A673 (cell line): ENCODE measurements at places on chromosomes 4 and X.

GRCh38 chrX:44996277-44996676 lies 123.3 kb downstream of the KDM6A start:
- H3K27ac ChIP-seq, result no peak overlapping the region
- H3K27me3 ChIP-seq, result no peaks in the 10 kb centered on the region
- DNase-seq, result no peak
- no peaks in the 10 kb centered on the region for H3K36me3 ChIP-seq

DNA sequence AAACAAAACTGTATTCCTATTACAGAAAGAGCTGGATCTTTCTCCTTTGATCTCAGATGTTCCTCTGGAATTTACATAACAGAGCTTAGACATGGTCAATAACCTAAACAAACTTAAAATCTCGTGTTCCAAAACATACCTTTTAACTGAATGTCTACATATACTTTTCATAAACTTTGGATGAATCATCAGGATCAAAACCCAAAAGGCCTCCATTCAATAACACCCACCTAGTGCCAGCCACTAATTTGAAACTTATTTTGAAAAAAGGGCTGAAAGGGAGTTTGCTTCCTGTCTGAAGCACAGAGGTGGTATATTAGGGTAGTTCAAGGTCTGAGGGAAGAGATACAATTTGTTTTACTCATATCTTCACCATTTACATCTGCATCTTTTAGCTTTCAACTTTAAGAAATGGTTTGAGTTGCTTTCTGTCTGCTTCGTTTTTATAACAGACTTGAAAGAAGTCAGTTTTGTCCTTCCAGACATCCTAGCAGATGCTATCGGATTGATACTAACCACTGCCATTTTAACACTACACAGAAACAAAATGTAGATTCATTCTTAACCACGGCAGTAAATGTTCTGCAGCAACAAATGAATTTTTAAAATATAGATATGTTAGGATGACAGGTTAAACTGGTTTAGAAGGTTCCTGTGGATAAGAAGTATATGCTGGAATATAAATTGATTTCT lies 242.8 kb upstream of the DKK2 start:
- H3K27ac ChIP-seq, result no peak overlapping the region
- no peak overlapping the region for H3K4me3 ChIP-seq
- no peaks in the 10 kb centered on the region for H3K27me3 ChIP-seq
- DNase-seq, result no peak
- H3K4me1 ChIP-seq, result peaks cover 20% of the 10 kb centered on the region

GRCh38 chr4:167230744-167231143 lies 3.5 kb downstream of the SPOCK3 start:
- peaks cover 53% of the 10 kb centered on the region for H3K27me3 ChIP-seq
- H3K4me3 ChIP-seq, result no peak overlapping the region
- H3K36me3 ChIP-seq, result no peaks in the 10 kb centered on the region

DNA sequence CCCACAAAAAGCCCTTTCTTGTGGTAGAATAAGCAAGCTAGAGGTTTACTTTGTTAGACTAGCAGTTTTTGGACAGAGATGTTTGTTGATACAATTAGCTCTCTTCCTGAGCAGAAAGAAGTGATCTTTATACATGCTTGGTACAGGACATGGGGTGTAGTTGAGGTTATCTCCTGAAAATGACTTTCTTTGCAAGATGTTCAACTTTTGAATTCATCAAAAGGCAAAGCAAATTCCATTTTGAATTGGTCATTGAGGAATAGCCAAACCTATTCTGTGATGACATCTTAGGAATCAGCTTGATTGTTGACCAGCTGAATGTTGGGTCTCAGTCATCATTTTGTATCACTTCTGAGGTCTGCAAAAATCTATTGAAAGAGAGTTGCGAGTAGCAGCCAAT lies 3.8 kb downstream of the CPE start:
- H3K4me3 ChIP-seq, result no peak overlapping the region
- no peak overlapping the region for H3K27ac ChIP-seq
- H3K4me1 ChIP-seq, result peaks cover 34% of the 10 kb centered on the region
- no peaks in the 10 kb centered on the region for H3K27me3 ChIP-seq
- H3K36me3 ChIP-seq, result no peaks in the 10 kb centered on the region

- DNase-seq, result no peak
- no peaks in the 10 kb centered on the region for H3K4me1 ChIP-seq
- no peak overlapping the region for H3K4me3 ChIP-seq
- H3K27ac ChIP-seq, result no peak overlapping the region
- H3K36me3 ChIP-seq, result no peaks in the 10 kb centered on the region
These were observed 26.4 kb downstream of the GPM6B start for GRCh38 chrX:13790206-13791131.

DNA sequence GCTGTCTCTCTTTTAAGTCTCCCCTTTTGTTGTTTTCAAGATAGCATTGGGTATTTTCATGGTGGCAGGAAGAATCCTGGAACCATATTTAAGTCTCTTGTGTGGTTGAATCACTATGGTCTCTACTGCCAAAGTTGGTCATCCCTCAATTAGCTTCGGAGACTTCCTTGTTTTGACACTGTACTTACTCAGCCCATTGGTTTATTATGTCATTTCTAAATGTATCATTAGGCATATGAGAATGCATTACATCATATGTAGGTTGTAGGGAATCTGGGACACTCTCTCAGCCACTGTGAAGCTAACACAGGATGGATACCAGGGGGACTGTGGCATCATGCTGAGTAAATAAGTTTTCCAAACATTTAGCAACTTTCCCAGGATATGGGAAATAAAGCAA lies 211.8 kb downstream of the DTHD1 start:
- H3K27me3 ChIP-seq, result no peaks in the 10 kb centered on the region
- H3K36me3 ChIP-seq, result no peaks in the 10 kb centered on the region
- no peak overlapping the region for H3K4me3 ChIP-seq
- no peak overlapping the region for H3K27ac ChIP-seq

- DNase-seq, result no peak
- no peaks in the 10 kb centered on the region for H3K27me3 ChIP-seq
- peaks cover 5% of the 10 kb centered on the region for H3K4me1 ChIP-seq
These were observed 23.5 kb upstream of the PAPSS1 start for GRCh38 chr4:107743532-107743931.

- no peaks in the 10 kb centered on the region for H3K27me3 ChIP-seq
- H3K4me3 ChIP-seq, result no peak overlapping the region
- H3K4me1 ChIP-seq, result no peaks in the 10 kb centered on the region
- peak; percentile 52 for DNase-seq
These were observed 17.4 kb downstream of the QDPR start for GRCh38 chr4:17494258-17495190.

GRCh38 chr4:147587041-147587440 lies 30.2 kb upstream of the TMEM184C start:
- no peak overlapping the region for H3K4me3 ChIP-seq
- H3K27me3 ChIP-seq, result no peaks in the 10 kb centered on the region
- peaks cover 10% of the 10 kb centered on the region for H3K4me1 ChIP-seq
- no peaks in the 10 kb centered on the region for H3K36me3 ChIP-seq
- H3K27ac ChIP-seq, result no peak overlapping the region

GRCh38 chrX:40153345-40154249 lies 55.8 kb upstream of the BCOR start:
- no peaks in the 10 kb centered on the region for H3K36me3 ChIP-seq
- DNase-seq, result peak; percentile 70

- no peaks in the 10 kb centered on the region for H3K4me1 ChIP-seq
- H3K36me3 ChIP-seq, result no peaks in the 10 kb centered on the region
- no peak overlapping the region for H3K27ac ChIP-seq
- H3K27me3 ChIP-seq, result no peaks in the 10 kb centered on the region
- no peak for DNase-seq
- H3K4me3 ChIP-seq, result no peak overlapping the region
These were observed 102.3 kb upstream of the NAP1L5 start for GRCh38 chr4:88799900-88800299.

GRCh38 chr4:165124488-165124887 lies 11.8 kb upstream of the TMEM192 start:
- no peak for DNase-seq
- no peak overlapping the region for H3K27ac ChIP-seq
- no peaks in the 10 kb centered on the region for H3K36me3 ChIP-seq
- H3K4me1 ChIP-seq, result no peaks in the 10 kb centered on the region

GRCh38 chrX:93120805-93121204 lies 552.6 kb downstream of the NAP1L3 start:
- H3K27ac ChIP-seq, result no peak overlapping the region
- no peaks in the 10 kb centered on the region for H3K4me1 ChIP-seq
- H3K27me3 ChIP-seq, result no peaks in the 10 kb centered on the region
- DNase-seq, result no peak
- H3K36me3 ChIP-seq, result no peaks in the 10 kb centered on the region

DNA sequence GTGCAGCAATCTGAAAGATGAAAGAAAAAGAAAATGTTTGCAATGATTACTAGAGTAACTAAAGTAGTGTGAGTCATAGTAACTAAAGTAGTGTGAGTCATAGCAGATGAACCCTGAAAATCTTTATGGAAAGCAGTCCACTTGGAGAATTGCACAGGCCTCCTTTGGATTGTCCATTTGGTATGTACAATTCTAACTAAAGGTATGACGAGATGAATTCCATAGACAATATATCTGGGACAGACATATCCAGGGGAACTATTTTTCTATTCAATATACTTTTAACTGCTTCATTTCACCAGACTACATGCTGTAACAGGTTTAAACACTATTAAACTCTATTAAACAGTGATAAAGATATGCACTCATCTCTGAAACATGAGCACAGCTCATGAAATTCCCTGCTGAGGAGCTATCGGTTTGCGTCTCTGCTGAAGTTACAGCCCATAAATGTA lies 798.7 kb downstream of the PCDH7 start:
- peaks cover 6% of the 10 kb centered on the region for H3K4me1 ChIP-seq
- H3K27ac ChIP-seq, result peak overlapping the region; percentile 26
- H3K36me3 ChIP-seq, result no peaks in the 10 kb centered on the region
- H3K4me3 ChIP-seq, result no peak overlapping the region

GRCh38 chr4:1008840-1009541 lies 2.4 kb upstream of the FGFRL1 start:
- H3K27me3 ChIP-seq, result peaks cover 49% of the 10 kb centered on the region
- peak overlapping the region; percentile 47 for H3K4me3 ChIP-seq
- no peak for DNase-seq
- H3K27ac ChIP-seq, result no peak overlapping the region
- peaks cover 13% of the 10 kb centered on the region for H3K4me1 ChIP-seq

GRCh38 chr4:136909626-136910025 lies 622.7 kb downstream of the PCDH18 start:
- no peaks in the 10 kb centered on the region for H3K27me3 ChIP-seq
- H3K27ac ChIP-seq, result no peak overlapping the region
- DNase-seq, result no peak
- no peaks in the 10 kb centered on the region for H3K4me1 ChIP-seq
- H3K4me3 ChIP-seq, result no peak overlapping the region

GRCh38 chr4:5799406-5799805 lies 88.4 kb downstream of the EVC start:
- no peak for DNase-seq
- no peak overlapping the region for H3K27ac ChIP-seq
- no peak overlapping the region for H3K4me3 ChIP-seq
- H3K4me1 ChIP-seq, result no peaks in the 10 kb centered on the region
- H3K27me3 ChIP-seq, result no peaks in the 10 kb centered on the region

- no peaks in the 10 kb centered on the region for H3K27me3 ChIP-seq
- H3K27ac ChIP-seq, result peak overlapping the region; percentile 67
- no peaks in the 10 kb centered on the region for H3K4me1 ChIP-seq
- peak overlapping the region; percentile 70 for H3K4me3 ChIP-seq
- peak; percentile 50 for DNase-seq
These were observed 723 bp downstream of the NKX6-1 start for GRCh38 chr4:84498203-84498934.

GRCh38 chrX:150655788-150656187 lies 37.4 kb upstream of the MTMR1 start:
- H3K27me3 ChIP-seq, result no peaks in the 10 kb centered on the region
- H3K27ac ChIP-seq, result no peak overlapping the region
- no peak overlapping the region for H3K4me3 ChIP-seq
- no peaks in the 10 kb centered on the region for H3K4me1 ChIP-seq
- no peak for DNase-seq
- no peaks in the 10 kb centered on the region for H3K36me3 ChIP-seq

- H3K36me3 ChIP-seq, result no peaks in the 10 kb centered on the region
- H3K27me3 ChIP-seq, result no peaks in the 10 kb centered on the region
- no peak for DNase-seq
- no peak overlapping the region for H3K4me3 ChIP-seq
- no peak overlapping the region for H3K27ac ChIP-seq
These were observed 111.6 kb downstream of the APOOL start for GRCh38 chrX:85115252-85115651.

DNA sequence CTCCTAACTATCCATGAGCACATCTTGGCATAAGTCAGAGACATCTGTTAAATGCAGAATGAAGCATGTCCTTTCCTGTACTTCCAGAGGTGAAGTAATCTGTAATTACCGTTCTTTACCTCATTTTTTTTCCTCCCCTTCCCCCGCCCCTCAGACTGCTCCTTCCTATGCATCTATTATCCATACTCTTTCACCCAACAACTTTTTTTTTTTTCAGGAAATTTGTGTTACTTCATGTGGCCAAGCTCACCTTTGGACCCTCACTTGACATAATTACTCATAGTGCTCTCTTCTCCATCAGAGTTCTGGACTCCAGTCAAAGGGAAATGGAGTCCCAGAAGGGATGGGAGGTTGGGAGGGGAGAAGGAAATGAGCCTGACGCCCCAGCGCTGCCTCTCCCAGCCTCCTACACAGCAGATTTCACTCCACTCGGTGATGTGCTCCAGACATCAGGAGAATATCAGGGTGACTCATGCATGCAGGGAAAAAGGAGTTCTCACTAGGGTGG lies 568.8 kb downstream of the STIM2 start:
- H3K27ac ChIP-seq, result no peak overlapping the region
- H3K4me1 ChIP-seq, result no peaks in the 10 kb centered on the region
- no peak for DNase-seq
- H3K27me3 ChIP-seq, result no peaks in the 10 kb centered on the region
- H3K4me3 ChIP-seq, result no peak overlapping the region

DNA sequence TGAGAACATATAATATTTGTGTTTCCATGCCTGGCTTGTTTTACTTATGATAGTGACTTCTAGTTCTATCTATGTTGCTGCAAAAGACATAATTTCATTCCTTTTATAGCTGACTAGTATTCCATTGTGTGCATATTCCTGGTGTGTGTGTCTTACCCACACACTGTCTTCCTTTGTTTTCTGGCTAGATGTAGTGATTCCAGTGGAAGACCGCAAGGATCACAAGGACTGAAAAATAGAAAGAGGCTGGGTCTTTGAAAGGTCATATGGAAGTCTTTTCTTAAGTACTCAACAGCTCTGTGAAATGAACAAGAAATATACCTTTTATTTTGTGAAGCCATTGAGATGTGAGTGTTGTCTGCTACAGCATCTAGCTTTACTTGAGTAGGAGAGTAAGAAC lies 29.4 kb upstream of the TAB3 start:
- H3K27ac ChIP-seq, result no peak overlapping the region
- no peak for DNase-seq
- H3K4me1 ChIP-seq, result no peaks in the 10 kb centered on the region
- H3K4me3 ChIP-seq, result no peak overlapping the region
- no peaks in the 10 kb centered on the region for H3K36me3 ChIP-seq
- H3K27me3 ChIP-seq, result no peaks in the 10 kb centered on the region

- H3K27ac ChIP-seq, result no peak overlapping the region
- no peaks in the 10 kb centered on the region for H3K27me3 ChIP-seq
- DNase-seq, result no peak
- no peaks in the 10 kb centered on the region for H3K4me1 ChIP-seq
- no peak overlapping the region for H3K4me3 ChIP-seq
These were observed 14.7 kb upstream of the GRIA3 start for GRCh38 chrX:123169247-123169901.
